Substantia nigra (tissue), 51 donors: ENCODE measurements at places on chromosomes 13 and 19.

GRCh38 chr13:113187883-113188665, 20.4 kb downstream of the PCID2 start:
- no peak for DNase-seq

GRCh38 chr13:48492096-48492440, 40.8 kb downstream of the RCBTB2 start:
- DNase-seq: no peak

DNA sequence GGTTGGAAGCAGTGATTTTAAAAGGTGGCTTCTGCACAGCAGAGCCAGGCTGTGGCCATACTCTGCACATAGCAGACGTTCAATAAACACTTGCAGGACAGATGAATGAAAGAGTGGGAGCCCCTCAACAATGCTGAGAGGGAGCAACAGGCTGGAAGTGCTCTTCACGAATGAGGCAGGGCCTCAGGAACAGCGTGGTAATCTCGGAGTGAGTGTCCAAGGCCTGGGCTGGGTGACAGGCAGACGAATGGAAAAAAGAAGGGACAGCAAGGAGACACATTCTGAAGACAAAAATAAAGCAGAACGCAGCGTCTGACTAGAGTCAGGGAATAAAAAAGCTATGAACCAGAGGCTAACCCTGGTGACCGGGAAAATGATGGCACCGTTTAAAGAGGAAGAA, 11.1 kb downstream of the GJA3 start:
- no peak for DNase-seq

DNA sequence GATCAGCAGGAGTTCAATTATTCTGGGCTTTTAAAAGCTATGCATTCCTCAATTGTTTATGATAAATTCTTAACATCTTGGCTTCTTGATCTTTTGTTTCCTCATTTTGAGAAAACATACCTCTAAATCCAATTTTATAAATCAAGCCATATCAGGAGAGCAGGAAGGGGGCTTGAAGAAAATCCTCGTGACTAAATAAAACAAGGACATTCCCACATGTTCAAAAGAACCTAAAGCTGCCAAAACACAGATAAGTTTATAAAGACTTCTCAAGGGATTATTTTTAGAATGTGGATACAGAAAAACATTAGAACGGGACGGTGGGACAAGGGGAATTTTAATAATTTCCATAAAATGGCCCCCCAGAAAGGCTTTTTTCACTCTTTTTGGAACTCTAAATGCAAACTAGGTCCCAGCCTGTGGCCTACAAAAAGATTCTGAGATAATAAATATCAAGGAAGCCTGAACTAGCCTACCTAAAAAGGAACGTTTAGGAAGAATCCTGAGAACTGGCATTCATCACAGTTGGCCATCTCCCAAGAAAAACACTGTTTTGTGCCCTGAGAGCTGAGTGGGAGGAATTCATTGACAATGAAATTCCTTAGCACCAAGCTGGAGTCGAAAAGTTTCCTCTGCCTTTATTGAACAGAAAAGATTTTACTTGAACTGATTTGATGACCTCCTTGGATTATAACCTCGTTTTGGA, 30.1 kb downstream of the ZAR1L start:
- DNase-seq: no peak

- DNase-seq: no peak
Measured at GRCh38 chr13:39773833-39774232, 118.4 kb downstream of the COG6 start.

DNA sequence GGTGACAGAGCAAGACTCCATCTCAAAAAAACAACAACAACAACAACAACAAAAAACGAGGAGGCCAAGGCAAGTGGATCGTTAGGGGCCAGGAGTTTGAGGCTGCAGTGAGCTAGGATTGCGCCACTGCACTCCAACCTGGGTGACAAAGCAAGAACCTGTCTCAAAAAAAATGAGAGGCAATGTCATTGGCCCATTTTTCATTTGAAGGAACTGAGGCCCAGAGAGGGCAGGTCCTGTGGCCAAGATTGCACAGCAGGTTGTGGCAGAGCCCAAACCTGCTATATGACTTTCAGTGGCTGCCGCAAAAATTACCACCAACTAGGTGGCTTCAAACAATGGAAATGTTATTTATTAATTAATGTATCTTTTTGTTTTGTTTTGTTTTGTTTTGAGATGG, 5.5 kb downstream of the PIK3R2 start:
- DNase-seq: no peak

DNA sequence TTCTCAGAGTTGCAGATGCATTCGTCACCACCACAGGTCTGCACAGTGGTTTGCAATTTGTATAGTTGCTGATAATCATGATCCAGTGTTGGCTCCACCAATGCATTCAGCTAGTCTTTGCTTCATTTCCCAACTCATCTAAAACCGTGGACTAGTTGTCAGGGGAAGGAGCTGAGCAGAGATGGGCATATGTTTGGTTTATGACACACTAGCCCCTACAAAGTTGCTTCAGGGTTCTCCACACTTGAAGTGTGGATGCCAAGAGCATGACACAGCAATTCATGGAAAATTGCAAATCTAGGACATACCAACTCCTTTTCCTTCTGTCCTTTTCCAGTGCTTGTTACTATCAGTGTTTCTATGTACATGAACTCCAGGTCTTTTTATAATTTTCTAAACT, 168.0 kb downstream of the TNFSF13B start:
- no peak for DNase-seq

DNA sequence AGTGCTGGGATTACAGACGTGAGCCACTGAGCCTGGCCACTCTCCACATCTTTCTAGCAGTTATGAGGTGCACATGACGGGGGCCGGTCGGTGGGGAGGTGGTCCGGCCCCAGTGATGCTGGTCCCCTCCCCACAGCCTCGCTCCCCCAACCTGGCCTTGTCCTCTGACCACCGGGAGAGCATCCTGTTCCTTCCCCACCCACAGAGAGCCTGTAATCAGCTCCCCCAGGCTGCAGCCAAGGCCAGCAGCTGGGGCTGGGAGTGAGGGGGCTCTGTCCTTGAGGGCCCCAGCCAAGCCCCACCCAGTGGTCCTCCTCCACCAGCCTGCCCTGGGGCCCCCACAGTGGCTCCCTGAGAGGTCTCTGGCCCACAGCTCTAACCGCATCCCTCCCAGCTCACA, 3.0 kb upstream of the INSL3 start:
- DNase-seq: no peak

DNA sequence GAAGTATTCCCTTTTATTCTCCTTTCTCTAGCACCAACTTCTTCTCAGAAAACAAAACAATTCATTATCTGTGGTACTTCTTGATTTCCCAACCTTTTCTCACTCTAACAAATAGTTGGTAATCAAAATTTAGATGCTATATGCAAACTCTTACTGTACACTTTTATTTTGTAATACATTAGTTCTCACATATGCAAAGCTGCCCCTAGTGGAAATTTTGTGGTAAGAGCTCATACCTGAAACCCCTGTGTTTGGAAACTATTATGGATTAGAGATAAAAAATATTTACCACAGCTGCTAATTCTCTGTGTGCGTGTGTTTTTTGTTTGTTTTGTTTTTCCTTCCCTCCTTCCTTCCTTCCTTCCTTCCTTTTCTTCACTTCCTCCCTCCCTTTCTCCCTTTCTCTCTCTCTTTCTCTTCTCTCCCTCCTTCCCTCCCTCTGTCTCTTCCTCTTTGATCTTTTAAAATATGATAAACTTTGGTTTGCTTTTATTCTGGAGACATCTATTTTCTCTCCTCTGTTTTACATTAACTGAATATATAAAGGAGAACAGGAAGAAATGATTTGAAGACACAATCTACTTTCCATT, 537.4 kb downstream of the SLITRK6 start:
- no peak for DNase-seq

DNA sequence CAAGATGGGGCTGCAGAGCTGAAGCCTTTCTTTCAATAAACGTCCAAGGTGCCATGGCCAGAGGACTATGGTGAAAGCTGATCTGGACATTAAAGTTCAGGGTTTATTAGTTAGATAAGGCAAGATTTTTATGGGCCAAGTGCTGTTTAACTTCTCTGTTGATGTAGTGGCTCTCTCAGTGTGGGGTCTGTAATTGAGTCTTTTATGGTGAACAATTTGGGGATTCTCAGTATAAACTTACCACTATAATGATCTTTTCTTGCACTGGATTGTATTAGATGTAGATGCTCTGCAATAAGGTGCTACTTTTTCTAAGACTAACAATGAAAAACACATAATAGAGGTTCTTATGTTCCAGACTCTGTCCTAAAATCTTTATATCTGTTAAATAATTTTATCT, 190.1 kb upstream of the KLF12 start:
- no peak for DNase-seq

GRCh38 chr19:29812080-29812880, 489 bp downstream of the CCNE1 start:
- no peak for DNase-seq

- DNase-seq: no peak
Measured at GRCh38 chr19:13016628-13017305, 21.5 kb downstream of the NFIX start.

DNA sequence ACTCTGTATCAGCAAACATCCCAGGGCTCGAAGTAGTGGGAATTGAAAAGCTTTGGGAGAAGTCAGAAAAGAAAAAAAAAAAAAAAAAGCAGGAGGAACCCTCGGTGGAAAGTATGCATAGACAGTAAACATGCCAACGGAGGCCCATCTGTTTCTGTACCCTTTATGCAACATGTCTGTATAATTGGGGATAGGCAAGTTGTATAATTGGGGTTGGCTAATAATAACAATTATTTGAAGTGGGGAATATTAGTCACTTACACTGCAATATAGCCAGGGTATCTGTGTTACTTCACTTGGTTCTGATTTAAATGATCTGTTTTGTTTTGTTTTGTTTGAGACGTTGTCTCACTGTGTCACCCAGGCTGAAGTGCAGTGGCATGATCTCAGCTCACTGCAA, 12.1 kb upstream of the IGFL4 start:
- no peak for DNase-seq

- DNase-seq: no peak
Measured at GRCh38 chr19:51644636-51645271, 1.9 kb downstream of the SIGLEC14 start.

DNA sequence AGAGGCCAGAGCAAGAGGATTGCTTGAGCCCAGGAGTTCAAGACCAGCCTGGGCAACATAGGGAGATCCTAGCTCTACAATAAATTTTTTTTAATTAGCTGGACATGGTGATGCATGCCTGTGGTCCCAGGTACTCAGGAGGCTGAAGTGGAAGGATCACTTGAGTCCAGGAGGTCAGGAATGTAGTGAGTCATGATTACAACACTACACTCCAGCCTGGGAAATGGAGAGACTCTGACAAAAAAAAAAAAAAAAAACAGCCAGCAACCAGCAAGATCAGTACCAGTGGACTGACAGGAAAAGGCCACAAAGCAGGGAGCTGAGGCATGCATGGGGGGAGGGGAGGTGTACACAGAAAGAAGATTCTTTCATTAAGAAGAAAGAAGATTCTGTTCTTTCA, 52.7 kb upstream of the RFXAP start:
- no peak for DNase-seq

DNA sequence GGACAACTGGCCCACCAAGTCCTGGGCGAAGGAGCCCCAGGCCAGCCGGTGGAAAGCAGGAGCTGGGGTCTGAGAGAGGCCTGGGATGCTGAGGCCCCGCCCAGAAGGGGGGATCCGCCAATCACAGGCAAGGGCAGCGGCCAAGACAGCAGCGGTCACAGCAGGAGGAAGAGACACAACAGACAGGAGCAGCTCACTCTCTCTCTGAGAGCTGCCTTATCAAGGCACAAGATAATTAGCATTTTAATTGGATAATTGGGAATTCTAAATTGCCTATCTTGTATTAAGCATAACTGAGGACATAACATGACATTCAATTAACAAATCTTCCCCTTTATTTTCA, 46.2 kb downstream of the CEBPG start:
- no peak for DNase-seq

GRCh38 chr13:50466456-50466855, 377.0 kb downstream of the DLEU7 start:
- DNase-seq: no peak

GRCh38 chr19:41981724-41982123, 12.3 kb downstream of the ATP1A3 start:
- no peak for DNase-seq

DNA sequence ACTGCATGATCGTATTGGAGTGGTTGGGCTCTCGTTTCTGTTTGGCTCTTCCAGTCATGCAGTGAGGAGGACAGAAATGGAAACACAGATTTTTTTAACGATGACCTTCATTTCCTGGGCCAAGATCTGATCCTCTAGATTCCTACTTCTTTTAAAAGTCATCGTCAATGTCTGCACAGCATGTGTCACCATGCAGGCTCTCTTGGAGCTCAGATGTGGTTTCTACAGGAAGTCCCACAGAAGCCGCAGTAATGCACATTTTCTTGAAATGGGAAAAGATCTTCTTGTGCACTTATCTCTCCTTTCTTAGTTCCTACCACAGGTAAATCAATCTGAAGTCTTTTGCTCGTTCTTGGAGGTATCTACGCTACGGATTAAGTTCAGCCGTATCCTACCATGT, 626.9 kb downstream of the EFNB2 start:
- DNase-seq: no peak

- DNase-seq: no peak
Measured at GRCh38 chr19:31054430-31054829, 294.8 kb downstream of the TSHZ3 start.

DNA sequence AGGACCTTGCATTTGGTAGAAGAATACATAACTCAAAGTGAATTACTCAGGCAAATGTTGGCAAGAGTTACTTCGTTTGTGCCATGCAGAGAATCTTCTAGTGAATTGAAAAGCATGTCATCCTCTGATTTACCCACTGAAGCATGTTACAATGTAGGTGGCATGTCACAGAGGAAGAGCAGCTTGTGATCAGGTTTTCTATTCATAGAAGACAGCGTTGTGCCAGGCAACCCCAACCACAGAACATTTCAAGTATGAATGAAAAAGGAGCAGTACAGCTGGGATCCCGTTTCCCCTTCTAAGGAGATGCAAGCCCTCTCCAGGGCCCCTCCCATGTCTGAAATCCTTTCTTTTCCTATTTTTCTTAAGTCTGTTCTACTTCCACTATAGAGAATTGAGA, 6.0 kb upstream of the KATNAL1 start:
- no peak for DNase-seq

DNA sequence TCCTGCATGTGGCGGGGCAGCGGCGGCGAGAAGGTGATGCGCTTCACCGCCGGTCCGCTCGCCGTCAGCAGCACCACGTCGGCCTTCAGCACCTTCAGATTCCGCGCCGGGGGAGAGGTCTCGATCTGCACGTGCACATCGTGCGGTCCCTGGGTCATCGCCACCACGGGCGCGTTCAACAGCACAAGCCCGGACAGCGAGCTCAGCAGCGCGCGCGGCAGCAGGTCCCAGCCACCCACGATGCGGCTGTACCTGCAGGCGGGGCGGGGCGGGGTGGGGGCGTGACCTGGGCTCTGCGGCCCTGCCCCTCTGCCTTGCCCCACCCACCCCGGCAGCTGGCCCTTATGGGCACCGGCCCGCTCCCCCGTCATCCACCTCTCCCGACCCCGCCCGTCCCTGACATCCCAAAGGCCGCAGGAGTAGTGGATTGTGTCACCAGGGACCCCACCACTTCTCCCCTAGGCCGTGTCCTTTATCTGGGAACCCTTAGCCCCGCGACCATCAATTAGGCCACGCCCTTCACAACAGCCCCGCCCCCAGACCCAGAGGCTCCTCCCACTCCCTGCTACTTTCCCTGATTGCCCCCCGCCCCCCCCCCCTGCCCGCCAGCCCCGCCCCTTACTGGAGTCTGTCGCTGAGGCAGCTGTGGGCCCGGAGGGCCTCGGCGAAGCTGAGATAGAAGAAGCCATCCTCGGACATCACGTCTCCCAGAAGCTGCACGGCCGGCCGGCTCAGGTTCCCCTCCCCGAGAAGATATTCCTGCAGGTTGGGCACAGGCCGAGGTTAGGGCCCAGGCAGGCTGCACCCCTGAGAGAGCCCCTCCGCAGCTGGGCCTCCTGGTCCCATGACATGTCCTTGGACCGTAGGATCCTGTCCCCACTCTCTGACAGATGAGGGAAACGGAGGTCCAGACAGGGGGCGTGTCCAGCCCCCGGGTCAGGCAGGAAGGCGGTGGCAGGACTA, 6.1 kb downstream of the IL4I1 start:
- DNase-seq: no peak
